ENCODE measurements at places on chromosomes 16 and 17.

GRCh38 chr17:81000334-81000630 lies 8.6 kb downstream of the CHMP6 start:
- no peak for DNase-seq

GRCh38 chr17:152860-153420 lies 15.6 kb downstream of the SCGB1C2 start:
- DNase-seq, result no peak

DNA sequence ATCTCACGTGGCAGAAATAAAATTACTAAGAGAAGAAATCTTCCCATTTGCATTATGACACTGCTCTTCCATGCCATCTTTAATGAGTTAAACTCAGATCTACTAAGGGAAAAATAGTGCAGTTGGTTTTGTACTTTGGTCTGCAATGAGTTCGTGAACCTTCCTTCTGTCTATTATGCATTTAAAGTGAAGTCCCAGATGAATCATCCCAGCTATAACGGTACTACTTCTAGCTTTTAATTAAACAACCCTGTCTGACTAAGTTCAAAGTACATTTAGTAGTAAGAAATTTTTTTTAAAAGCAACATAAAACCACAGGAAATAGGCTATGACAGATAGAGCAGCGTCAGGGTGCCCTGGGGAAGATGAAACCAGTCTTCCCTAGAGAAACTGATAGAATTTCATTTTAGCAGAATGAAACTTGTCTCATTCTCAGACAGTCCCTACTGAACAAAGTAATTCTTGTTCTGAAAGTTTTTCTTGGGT lies 1.8 kb downstream of the TMIGD1 start:
- no peak for DNase-seq

DNA sequence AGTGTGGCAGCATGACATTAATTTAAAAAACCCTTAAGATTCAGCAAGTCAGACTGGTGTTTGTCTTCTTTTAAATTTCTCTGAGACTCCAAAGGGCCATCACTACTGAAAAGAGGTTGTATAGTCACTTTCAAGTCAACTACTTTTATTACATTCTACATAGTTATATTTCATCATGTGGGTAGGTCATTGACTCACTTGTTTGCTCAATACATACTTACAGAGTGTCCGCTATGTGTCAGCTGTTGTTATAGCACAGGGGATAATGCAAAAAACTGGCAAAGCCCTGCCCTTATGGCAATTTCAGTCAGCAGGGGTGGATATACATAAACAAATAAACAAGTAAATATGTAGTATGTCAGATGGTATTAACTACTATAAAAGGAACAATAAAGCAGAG lies 2.5 kb upstream of the MYH4 start:
- DNase-seq, result no peak

DNA sequence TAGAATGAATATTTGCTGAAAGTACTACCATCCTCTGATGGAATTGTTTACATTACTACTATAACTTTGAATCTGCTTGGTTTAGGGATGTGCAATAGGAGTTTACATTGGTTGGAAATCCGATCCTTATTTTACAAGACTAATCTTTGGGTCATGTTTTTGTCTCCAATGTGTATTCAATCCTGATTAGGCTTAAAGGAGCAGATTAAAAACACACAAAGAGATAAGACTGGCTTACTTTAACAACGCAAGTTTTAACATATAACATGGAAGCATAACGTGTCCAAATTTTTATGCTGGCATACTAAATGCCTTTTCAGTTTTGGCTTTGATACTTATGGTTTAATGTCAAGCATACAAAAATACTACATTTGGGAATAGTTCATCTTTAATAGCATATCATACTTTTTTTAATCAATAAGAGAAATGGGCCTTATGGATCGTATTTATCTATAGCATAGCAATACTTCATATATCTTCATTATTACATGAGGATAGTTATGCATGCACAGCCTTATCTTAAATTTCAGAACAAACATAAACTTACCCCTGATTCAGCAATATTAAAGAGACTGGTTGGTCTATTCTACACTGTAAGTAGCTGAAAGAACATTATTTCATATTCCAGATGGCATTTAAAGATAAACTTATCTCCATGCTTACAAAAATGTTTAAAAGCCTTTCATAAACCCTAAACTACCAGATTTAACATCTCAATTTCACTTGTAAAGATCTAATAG lies 69.9 kb upstream of the NACA2 start:
- no peak for DNase-seq

DNA sequence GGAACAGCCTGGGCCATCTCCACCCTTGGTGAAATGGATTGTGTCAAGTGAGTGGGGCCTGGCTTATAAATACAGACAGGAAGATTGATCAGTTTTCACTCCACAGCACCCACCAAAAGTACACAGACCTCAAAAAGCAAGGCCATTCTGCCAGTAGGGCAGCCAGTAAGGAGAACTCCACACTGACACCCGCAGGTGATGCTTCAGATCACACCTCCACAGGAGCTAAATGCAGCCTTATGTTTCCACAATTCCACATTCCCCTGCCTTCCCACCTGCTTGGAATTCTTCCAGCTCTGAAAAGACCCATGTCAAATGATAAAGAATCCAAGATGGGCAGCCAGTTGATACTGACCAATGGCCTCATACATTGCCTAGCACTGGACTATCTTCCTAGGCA lies 191.1 kb downstream of the ZFHX3 start:
- no peak for DNase-seq
